CD4-positive, alpha-beta T cell treated with Interleukin-6 for 4 hours (primary cell): ENCODE measurements at places on chromosomes 11 and 22.
A peak's percentile ranks its signal among the peaks of the same experiment; 100 is the strongest.

DNA sequence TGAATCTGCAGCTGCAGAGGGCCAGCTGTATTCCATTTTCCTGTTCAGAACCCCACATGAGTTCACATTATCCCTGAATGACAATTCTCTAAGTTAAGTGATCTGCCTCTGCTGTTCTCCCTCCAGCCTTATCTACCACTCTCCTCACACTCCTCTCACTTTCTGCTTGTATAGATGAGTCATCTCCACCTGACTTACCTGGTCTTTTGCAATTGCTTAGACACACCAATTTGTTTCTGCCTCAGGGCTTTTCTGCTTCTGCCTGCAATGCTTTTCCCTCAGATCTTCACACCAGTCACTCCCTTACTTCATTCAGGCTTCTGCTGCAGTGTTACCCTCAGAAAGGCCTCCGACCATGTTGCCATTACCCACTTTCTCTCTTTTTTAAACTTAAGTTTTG lies 118.1 kb downstream of the ATM start:
- no peak for DNase-seq

GRCh38 chr11:86934582-86934900 lies 20.7 kb downstream of the FZD4 start:
- no peak for DNase-seq

DNA sequence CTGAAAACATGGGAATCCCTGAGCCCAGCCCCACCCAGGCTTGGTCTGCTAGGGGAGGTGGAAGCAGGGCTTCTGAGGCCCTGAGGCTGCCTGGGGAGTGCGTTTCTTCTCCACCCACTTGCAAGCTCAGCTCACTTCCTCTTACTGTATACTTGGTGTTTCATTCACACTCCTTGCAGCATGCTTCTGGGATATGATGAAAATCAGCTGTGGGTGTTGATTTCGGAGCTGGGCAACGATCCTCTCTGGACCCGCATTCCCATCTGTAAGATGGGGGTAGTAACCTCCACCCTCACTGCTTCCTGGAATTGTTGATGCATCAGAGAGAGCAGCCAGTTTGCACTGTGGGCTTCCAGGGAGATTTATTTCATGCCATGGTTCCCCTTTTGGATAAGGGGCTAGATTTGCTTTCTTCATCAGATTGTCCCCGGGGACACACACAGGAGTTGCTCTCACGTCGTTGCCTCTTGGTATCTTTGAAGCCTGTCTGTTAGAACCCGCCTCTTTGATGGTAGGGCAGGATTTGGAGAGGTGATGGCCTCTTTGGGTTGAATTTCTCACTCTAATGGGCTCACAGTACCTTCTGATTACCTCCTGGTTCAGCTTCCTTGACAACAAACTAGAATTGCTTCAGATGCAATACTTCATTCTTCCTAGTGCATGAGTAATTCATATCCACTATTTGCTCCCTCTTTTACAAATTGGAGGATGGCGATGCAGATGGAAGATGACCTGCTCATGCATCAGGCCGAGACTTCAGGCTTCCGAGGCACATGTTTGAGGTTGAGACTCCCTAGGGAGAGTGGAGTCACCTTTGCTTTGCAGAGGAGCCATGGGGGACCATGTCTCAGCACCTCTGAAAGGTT lies 40.4 kb downstream of the BCR start:
- DNase-seq, result peak; percentile 53

- no peak for DNase-seq
These were observed 15.6 kb downstream of the ZBED4 start for GRCh38 chr22:49869086-49869830.

GRCh38 chr11:60455531-60456042 lies at the start of gene MS4A1:
Gene MS4A1 (plus strand): TSS chr11:60455847. CDS start chr11:60462375, 6,528 bp downstream.
- no peak for DNase-seq

DNA sequence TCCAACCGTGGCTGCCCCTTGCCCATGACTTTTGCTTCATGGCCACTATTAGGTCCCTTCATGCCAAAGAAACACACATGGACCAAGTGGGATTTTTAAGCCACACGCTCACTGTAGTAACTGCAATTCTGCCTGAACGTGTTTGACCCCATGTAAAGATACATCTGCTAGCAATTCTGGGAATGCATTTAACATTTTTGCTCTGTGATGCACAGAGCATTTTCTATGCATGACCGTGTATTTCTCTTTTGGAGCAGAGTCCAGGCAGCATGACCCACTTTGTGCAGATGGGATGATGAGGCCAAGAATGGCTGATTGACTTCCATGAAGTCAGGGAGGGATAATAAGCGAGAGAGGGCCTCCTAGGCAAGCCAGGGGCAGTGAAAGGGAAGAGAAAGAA lies 108.5 kb downstream of the TP53I11 start:
- no peak for DNase-seq

- DNase-seq, result no peak
These were observed 2.9 kb upstream of the ABCC8 start for GRCh38 chr11:17479284-17480214.

DNA sequence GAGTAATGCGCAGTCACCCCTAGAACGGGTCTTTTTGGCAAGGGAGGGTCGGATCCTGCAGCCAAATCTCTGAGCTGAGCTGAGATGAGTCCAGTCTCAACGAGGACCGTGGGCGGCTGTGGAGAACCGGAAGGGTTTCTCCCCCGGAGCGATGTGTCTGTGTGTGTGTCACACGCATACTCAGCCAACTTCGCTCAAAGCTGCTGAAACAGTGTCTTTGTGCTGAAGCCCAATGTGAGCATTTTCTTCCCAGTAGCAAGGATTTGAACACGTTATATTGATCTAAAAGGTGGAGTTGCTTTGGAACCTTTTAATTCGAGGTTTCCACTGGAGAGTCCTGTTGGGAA lies 1.4 kb upstream of the CELSR1 start:
- DNase-seq, result no peak

GRCh38 chr11:76781807-76782530 lies 1.2 kb upstream of the TSKU start:
- DNase-seq, result no peak

DNA sequence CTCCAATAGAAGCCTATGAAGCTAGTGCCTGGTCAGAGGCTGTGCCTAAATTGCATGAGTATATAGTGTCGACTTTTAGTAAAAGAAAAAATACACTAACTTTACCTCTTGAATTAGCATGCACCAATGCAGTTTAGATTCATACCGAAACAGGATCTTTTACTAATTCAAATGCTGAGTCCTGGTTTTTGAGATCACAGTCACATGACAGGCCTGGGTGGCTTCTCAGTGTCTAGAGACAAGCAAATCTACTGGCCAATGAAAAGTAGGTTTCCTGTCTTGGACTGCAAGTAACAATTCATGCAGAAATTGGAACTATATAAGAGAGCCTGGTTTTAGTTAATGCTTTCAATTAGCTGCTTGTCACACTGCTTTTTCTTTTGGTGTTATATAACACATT lies 7.2 kb downstream of the ARHGEF12 start:
- DNase-seq, result no peak

DNA sequence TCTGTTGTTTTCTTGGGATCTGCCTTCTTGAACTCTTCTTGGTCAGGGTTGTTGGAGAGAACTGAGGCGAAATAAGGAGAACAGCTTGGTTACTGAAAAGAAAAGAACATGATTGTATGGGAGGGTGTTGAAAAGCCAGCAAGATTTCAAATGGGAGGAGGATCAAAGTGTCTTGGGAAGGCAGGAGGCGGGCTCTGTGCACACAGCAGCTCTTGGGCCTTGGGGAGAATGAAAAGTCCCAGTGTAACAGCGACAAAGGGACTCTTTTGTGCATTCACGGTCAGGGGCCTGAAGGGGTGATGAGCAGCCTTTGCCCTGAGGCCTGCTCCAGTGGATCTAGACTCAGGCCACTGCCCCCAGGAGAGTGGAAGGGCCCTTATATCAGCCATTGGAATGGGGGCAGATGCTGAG lies 135.4 kb downstream of the ADAMTS15 start:
- DNase-seq, result no peak

GRCh38 chr11:19511413-19512183 lies 201.0 kb upstream of the NAV2 start:
- DNase-seq, result no peak

DNA sequence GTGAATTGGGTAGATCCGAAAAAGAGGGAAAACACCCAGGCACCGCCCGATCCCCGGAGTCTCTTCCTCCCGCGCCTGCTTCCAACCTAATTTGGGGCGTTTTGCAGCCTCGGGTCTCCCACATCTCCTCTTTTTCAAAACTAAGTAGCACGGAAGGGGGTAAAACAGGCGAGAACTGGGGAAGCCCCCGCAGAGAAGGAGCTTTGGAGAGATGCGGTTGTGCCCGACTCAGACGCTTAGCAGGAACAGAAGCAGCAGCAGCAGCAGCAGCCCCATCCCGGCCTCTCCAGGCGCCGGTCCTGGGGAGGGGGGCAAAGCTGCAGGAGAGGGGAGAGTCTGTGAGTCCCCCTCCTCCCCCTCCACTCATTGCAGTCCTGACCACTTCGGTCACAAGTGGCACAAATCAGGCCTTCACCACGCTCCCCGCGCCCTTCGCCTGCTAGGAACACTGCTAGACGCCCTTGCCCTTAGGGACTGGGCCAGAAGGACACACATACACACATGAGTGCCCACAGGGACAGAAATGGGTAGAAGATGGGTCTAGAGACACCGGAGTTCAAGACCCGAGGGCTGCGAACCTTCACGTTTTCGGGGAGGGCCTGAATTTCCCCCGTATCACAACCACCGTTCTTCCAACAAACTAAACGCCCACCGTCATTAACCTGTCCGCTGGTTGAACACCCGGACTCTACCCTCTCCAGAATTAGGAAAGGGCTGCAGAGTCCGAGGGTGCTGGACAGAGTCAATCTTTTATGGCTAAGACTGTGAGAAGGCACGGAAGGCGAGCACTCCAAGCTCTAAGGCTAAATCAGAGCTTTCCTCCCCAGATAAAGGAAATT lies 98.3 kb upstream of the HSD17B12 start:
- no peak for DNase-seq

- DNase-seq, result no peak
These were observed 5.0 kb upstream of the PLEKHA7 start for GRCh38 chr11:17019232-17019631.

- no peak for DNase-seq
These were observed 46.6 kb downstream of the KDM2A start for GRCh38 chr11:67165623-67166022.

GRCh38 chr11:68127714-68128681 lies 6.8 kb upstream of the CHKA start:
- DNase-seq, result no peak

DNA sequence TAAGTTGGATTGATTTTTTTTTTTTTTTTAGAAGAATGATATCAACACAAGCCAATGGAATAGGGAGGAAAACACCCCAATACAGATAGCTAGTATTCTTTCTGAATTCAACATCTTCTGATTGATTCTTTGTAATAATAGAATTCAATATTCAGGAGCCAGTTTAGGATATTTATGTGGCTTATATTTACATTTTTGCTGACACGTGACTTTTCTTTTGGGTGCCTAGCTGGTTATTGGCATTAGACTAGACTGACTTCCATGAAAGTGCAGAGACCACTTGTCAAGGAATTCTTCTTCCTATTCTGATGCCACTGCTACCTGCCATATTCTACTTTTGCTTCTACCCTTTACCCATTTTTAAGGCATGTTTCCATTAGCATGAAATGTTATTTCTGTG lies 16.4 kb downstream of the TRIM44 start:
- DNase-seq, result no peak

DNA sequence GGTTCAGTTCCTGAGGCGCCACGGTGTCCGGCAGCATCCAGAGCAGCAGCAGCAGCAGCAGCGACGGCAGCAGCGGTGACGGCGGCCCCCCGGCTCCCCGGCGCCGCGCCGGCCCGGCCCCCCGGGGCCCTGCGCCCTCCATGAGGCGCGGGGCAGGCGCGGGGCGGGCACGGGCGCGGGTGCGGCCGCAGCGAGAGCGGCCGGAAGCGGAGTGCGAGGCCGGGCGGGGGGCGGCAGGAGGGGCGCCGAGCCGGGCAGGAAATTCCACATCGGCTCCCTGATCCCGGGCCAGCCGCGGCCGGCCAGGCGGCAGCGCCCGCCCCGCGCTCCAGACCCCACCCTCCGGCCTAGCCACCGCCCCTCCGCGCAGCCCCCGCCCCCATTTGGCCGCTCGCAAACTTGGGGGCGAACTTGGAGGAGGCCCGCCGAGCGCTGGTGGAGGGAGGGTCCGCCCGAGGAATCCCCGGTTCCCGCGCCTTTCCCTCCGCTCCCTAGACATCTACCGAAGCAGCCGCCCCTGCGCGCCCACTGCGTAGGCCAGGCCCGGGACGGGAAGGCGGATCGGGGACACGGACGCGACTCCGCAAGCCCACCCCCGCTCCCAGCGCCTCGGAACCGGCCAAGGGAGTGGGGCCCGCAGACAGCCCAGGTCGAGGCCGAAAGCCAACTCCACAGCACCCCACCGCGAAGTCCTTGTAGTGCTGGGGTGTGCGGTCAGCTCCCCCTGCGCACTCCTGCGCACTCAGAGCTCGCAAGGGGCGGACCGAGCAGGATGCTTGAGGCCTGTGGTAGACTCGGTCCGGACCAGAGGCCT lies at the start of gene SCARF2:
Gene SCARF2 (minus strand): TSS at position 213 of the 814 bp plus-strand sequence. CDS start 71 bp downstream, at position 142.
- no peak for DNase-seq

- DNase-seq, result peak; percentile 76
These were observed 9.7 kb upstream of the NEFH start for GRCh38 chr22:29470159-29470855.

- no peak for DNase-seq
These were observed 13.1 kb downstream of the CRY2 start for GRCh38 chr11:45860348-45860747.

DNA sequence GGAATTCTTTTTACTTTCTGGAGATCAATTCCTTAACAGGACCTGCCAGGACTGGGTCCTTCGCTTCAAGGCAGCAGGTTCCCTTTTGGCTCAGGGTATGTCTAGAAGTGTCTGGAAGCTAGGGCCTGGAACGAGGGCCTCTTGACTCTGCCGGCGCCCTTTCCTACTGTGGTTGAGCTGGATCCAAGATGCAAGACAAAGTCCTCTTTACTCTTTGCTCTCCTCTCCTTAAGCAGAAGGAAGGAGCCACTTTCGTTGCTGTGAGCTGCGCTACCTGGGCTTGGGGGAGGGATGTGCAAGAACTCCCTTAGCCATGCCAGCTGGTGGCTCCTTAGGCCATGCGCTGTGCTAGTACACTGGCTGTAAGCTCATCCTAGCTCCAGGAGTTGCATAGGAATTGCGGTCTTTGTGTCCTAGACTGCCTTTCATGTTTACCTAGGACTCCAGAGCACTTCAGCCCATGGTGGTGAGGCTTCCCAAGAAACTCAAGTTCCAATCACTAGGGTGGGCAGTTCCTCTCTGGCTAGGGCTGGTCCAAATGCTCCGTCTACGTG lies 18.1 kb downstream of the GLB1L2 start:
- DNase-seq, result no peak

DNA sequence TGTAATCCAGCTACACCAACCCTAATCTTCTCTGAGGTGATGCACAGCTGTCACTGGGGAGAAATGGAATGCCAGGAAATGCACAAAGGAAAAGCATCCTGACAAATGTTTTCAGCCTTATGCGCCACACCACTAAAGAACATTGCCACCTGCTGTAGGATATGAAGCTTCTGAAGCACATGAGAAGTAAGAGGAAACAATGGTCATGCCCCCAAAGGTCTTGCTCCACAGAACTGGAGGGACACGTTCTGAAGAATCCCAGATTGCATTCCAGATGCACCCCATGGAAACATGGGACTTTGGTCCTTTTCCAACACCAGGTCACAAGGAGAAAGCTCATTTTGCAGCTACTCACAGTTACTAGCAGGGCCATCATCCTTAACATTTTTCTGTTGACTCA lies 48.7 kb upstream of the ZBED5 start:
- no peak for DNase-seq
